NCI-H82 (cell line): ENCODE measurements at places on chromosomes 6 and 20.

DNA sequence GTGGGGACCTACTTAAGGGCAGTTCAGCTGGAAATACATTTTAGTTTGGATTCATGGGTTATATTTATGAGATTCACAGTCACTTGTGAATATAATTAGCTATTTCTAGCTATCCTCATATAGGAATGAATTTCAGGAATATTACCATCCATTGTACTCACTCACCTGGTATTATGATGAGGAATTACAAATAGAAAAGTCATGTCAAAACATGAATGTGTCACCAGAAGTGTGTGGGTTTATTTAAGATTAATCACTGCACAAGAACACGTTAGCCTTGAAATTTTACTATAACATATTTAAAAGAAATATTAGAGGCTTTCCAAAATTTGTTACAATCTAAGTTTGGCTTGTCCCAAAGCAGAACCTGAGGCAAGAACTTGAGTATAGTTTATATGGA, 510.5 kb downstream of the PHF3 start:
- DNase-seq = no peak

GRCh38 chr6:56232436-56232835, 14.9 kb downstream of the COL21A1 start:
- no peak for DNase-seq

GRCh38 chr6:121732641-121733040, 297.2 kb downstream of the GJA1 start:
- no peak for DNase-seq

DNA sequence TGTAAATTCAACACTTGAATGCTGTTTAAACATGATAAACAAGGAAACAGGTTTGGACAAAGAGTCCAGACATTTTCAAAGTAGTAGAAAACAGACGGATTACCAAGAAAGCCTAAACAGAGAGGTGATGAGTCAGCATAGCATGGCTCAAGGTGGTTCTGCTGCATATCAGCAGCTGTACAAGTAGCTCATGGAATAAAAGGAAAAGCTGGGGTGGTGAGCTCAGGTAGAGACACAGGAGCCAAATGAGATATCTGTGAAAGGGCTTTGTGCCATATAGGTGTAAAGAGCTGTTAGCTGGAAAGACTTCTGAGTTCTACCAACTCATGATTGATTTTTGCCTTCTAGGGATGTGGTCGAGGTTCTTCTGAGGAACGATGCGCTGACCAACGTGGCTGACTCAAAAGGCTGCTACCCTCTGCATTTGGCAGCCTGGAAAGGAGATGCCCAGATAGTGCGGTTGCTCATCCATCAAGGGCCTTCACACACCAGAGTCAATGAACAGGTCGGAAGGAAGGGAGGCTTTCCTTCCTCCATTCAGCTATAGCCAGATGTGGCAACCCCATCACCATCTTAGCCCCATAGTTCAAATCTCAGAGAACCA, 80.7 kb downstream of the ANKS1A start:
- DNase-seq = no peak

DNA sequence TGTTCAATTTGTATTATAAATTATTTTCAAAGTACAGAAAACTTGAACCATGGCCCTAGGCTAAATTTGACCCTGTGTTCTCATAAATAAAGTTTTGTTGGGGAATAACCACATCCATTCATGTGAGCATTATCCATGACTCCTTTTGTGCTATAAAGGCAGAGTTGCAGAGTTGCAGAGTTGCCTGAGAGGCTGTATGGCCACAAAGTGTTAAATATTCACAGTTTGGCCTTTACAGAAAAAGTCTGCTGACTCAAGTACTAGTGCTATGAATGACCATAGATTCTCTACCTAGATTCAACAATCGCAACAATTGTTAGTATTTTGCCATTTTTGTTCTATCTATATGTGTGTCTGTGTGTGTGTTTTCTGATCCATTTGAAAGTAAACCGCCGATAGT, 46.2 kb upstream of the BEND3 start:
- no peak for DNase-seq

- no peak for DNase-seq
Measured at GRCh38 chr6:1325461-1326309, 13.8 kb downstream of the FOXQ1 start.
